ENCODE measurements at places on chromosomes 2 and 18. TPM values are rescaled to one million over a fixed set of nuclear protein-coding genes. Genes with fewer than 3 reads are reported as not detected.

DNA sequence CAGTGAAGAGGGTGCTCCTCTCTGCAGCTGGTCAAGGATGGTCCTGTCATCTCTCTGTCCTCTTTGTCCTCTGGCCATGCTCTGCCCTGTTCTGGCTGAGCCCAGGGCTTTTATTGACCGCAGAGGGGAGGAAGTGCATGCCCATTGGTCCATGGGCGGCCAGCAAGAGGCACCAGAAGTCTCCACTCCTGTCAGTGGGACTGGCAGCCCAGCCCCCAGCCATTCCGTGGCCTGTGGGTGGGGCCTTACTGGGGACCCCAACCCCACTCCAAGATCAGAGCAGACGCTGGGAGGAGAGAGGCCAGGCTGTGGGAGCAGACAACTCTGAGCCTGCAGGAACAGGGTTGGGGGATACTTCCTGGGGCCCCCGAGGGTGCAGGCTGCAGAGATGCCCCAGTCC is 156.9 kb downstream of the CTNNA2 start:
- no peak for DNase-seq

DNA sequence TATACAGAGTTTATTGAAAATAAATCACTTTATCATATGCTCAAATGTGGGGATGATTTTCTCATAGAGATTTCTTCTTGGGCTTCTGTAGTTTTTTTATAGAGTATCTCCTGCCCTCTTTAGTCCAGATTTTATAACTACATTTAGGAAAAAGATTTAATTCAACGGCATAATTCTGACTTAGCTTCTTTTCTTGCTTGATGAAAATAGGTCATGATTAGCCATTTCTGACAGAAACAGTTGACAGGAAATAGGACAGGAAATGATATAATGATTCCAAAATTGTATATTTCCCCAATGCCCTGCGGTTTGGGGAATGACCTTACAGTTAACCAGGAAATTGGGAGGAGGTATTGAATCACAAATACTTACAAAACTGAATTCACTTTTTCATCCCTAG is 1531.9 kb upstream of the ACVR2A start:
- DNase-seq, result no peak

DNA sequence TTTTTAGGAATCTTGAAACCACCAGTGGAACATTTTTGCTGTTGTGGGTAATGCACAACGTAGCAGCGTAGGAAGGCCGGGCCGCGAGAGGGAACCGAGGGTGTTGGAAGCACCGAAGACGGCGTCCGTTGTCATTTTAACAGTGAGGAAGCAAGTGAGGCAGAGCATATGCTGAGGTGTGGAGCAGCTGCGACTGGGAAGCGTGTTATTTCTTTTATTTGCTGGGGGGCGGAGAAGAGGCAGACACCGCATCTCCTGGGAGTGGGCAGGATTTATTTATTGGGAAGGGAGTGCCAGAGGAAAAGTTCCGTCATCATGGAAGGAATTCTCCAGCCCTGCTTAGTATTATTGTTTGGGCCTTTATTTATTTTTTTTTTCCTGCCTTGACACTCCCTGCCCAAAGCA is 232.8 kb downstream of the KLHL29 start:
- DNase-seq, result no peak

GRCh38 chr2:230090967-230091366 is 22.2 kb upstream of the SLC16A14 start:
- no peak for DNase-seq

GRCh38 chr2:48161628-48162027 is 255.3 kb upstream of the FBXO11 start:
- no peak for DNase-seq

DNA sequence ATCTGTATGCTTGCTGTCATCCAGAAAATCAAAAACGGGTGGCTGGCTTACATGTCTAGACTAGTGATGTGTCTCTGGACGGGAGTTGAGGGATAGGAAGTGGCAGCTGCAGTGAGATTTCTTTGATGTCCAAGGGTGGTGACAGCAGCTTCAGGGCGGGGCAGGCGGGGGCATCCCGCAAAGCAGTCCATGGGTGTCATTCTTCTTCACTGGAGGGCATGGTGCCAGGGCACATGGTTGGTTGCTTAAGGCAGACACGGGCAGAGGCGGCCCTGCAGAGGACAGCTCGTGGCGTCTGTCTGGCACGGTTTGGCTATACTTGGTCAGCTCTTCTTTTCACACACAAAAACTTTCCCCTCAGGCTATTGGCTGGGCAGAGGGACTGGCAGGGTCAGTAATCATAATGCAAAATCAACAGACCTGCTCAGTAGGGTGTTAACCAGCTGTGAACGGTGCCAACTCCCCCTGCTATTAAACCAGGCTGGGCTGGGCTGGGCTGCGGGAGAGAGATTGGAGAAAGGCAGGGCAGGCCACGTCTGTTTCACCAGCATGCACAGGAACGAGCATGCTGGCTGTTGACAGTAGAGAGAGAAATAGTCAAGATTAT is 63.7 kb downstream of the COL4A3 start:
- peak; percentile 71 for DNase-seq

- no peak for DNase-seq
These were observed 4.3 kb upstream of the GALNT1 start for GRCh38 chr18:35577045-35577848.

GRCh38 chr2:19426941-19427340 is 68.5 kb upstream of the OSR1 start:
- no peak for DNase-seq

GRCh38 chr2:186697536-186697935 is 3.7 kb downstream of the FAM171B start:
- no peak for DNase-seq

- DNase-seq, result no peak
These were observed 68.1 kb upstream of the PELI1 start for GRCh38 chr2:64212346-64212745.

DNA sequence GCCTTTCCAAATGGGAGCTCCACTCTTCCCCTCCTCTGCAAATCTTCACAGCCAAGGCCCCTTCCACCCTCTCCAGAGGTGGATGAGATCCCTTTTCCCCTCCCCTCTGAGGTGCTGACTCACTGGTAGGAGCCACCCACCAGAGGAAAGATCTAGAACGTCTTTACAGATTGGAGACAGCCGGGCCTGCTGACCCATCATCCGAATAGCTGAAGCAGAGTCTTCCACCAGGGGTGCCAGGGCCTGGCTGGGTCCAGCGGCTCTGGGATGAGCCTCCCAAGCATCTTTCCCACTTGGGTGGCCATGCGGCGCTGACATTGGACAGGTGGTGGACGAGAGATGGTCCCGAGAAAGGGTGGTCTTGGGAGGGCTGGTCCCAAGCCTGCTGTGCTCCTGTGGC is 9.0 kb downstream of the ERFE start:
- DNase-seq, result no peak

GRCh38 chr2:113138428-113139322 is 11.3 kb downstream of the IL1RN start:
- DNase-seq, result peak; percentile 52

DNA sequence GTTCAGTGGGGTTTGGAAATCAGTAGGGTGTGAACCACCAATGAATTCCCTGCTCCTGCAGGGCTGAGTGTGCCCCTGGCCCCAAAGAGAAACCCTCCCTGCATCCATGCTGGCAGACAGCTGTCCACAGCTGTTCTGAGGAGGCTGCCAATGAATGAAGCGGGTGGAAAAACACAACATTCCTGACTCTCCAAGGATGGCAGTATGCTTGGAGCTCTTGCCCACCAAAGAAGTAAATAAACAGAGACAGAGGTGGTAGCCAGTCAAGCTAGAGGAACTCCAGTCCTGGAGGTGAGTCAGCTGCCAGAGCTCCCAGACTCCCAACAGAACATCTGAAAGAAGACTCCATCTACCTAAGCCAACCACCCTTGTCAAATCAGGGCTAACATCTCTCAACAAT is 6.2 kb downstream of the ZBTB7C start:
- DNase-seq, result no peak

GRCh38 chr2:9738535-9739496 is 104.5 kb upstream of the TAF1B start:
- no peak for DNase-seq

DNA sequence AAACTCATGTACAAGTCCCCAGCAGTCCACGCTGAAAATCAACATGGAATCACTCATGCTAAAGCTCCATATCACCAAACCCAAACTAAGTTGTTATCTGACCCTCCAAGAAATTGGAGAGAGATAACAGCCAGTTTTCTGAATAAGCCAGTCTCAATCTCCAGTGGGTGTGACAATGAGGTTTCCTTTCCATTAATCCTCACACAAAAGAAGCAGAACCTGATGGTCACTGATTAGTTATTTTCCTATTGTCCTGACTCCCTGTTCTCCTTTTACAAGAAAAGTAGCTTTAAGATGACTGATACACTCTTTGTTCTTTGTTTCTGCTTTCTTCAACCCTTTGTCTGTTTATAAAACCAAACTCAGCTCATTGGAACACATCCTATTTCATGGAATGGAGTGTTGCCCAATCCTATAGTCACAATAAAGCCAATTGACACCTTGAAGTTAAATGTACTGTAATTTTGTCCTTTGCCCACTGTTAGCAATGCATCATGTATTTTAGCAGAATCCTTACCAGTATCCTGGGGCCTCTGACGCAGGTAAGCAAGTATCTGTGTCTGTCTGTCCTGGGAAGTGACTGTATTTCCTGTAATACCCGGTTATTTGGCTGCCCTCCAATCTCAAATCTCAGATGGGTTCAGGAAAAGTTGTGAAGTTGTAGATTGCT is 30.6 kb upstream of the SH3RF3 start:
- DNase-seq, result no peak

The FSHR gene
- not detected for polyA plus RNA-seq

The NUP35 gene
- 44.3 TPM for polyA plus RNA-seq

The WNT10A gene
- polyA plus RNA-seq, result 0.04 TPM

The GPAT2 gene
- not detected for polyA plus RNA-seq

The MLPH gene
- 218 TPM for polyA plus RNA-seq

All from A549 (cell line).